ENCODE measurements at places on chromosomes 12 and 14.
A peak's percentile ranks its signal among the peaks of the same experiment; 100 is the strongest.

GRCh38 chr14:23877538-23878180 is 75.9 kb upstream of the DHRS4 start:
- no peak for DNase-seq

DNA sequence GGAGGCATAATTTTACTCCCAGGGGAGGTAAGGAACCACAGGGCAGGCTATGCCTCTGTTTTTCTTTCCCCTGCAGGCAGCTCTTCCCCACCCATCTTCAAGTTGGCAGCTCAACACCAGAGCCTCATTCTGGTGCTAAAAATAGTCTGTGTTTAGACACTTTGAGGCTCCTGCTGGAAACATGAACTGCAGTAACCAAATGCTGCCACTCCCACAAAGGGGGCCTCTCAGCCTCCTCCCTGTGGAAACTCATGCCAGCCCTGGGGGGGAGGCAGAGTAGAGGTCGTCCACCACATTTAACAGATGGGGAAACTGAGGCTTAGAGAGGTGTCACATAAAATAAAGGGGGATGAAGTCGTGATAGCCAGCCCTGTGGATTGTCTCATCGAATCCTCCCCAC is 61.4 kb downstream of the WSCD2 start:
- no peak for DNase-seq

DNA sequence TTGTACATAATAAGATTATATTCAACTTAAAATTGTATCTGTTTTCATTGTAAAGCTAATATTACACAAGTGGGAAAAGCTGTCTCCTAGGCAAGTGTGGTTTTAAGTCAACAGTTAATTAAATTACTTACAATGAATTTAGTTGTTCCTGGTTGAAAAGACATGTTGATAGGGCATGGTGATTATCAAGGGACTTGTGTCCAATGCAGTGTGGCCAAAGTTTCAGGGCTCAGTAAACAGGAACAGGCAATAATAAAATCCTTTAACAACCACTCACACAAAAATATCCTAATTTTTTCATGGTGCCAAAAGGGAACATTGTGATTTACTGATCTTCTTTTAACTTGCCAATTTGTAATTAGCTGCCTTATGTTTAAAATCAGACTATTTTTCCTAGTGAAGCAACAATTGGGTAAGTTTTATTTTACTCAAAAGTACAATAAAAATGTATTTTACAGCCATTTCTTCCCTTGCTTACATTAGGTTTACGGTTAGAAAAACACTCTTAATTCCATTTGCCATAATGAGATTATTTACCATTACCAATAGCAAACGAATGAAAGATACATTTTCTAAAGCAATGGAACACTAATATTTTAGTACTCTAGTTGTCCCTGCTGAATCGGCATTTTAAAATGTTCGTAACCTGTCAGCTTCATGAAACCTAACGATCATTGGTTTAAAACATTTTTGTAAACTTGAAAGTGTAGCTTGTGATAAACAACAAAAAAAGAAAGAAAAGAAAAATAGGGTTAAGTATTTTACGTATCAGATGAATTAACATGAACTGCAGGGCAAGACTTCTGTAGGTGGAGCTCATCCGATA is 1.8 kb upstream of the WNK1 start:
- peak; percentile 6 for DNase-seq

GRCh38 chr12:42705863-42706262 is 116.3 kb upstream of the PRICKLE1 start:
- DNase-seq = no peak

GRCh38 chr12:6204533-6205143 is 4.4 kb downstream of the CD9 start:
- DNase-seq = no peak

DNA sequence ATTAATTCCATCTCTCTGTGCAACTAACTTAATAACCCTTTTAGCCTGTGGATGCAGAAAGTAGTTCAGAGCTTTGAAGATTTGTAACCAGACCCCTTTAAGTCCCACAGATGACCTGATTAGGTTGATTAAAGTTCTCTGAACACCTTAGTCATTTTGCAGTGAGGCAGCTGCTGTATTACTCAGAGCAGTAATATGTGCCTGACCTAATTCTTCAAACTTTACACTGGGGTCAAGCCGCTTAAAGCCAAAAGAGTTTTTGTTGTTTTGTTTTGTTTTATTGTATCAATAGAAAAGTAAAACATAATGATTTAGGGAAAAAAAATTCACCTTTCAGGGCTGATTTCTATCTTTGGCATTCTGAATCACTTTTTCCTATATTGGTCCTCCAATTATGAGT is 78.6 kb upstream of the PLEKHG7 start:
- DNase-seq = no peak

DNA sequence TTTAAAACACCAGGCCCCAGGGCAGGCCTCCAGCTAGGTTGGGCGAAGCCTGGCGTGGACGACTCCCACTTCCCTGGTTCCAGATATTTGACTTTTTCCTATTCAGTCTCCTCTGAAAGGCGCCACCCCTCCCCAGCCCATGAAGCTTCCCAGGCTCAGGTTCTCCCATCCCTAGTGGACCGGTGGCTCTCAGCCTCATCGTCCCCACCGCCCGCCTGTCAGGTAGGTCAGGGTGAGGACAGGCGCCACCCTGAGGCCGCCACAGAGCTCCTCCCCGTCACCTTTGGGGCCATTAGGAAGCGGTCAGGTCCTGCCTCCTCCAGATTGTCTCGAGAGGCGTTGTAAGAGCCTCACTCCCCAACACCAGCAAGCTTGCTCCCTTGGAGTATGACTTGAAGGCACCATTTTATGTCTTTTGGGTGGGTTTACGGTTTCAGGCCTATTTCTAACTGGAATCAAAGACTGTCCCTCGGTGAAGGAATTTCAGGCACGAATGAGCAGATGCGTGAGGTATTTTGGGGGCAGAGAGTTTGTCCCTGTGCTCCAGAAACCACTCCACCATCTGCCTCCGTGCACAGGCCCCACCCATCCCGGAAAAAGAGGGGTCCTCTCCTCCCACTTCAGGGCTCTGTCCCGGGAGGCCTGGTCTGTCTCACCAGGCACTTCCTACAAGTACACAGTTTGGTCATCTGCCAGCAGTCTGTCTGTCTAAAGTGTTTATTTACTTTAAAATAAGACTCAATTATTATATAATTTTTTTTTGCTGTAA is 55.6 kb downstream of the TSPAN9 start:
- DNase-seq = no peak

- DNase-seq = no peak
Measured at GRCh38 chr14:95495538-95496025, 20.9 kb downstream of the SYNE3 start.

GRCh38 chr12:52391618-52392002 is 6.2 kb upstream of the KRT84 start:
- no peak for DNase-seq

GRCh38 chr12:41683023-41683422 is 461.7 kb downstream of the GXYLT1 start:
- no peak for DNase-seq

GRCh38 chr14:95675486-95675885 is 10.7 kb upstream of the TCL1B start:
- no peak for DNase-seq

- DNase-seq = no peak
Measured at GRCh38 chr12:3137268-3137781, 60.1 kb downstream of the TSPAN9 start.

GRCh38 chr12:71475280-71475679 is 35.7 kb downstream of the LGR5 start:
- DNase-seq = no peak

DNA sequence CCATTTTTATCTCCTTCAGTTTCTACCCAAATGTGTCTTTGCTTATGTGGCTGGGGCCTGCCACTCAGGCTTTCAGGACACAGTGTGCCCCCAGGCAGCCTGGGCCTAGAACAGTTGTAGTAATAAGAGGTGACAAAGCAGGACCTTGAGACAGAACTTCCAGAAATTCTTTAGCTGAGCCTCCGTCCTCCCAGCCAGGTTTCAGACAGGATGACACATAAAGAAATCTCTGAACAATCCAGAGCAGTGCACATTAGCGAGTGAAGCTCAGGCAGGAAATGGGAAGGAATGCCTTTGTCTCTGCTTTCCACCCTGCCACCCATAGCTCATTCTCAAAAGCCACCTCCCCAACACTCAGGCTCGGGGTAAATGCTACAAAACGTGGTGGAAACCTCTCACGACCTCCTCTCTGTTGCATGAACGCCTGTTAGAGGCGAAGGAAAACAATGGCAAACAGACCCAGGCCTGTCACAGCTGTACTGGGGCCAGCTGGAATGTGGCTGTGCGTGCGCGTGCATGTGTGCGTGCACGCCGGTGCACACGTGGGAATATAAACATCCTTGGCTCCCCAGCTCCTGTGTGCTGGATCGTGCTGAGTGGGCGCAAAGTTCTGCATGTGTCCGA is 286.7 kb downstream of the ZFP36L1 start:
- no peak for DNase-seq

DNA sequence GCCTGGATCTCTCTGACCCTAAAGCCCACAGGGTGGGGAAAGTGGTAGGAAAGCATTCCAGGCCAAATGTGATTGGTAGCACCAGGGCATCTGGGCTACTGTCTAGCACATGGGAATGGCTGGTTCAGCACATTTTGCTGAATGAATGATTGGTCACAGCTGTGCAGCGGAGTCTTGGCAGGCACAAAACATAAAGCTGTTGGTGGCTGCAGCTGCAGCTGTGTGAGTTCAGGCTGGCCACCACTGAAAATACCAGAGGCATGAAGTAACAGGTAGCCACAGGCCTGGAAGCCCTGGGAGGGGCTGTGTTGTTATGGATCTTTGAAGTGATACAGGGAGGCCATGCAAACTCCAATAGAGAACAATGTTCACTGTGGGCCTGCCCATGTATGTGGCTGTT is 72.7 kb downstream of the MYRFL start:
- no peak for DNase-seq

DNA sequence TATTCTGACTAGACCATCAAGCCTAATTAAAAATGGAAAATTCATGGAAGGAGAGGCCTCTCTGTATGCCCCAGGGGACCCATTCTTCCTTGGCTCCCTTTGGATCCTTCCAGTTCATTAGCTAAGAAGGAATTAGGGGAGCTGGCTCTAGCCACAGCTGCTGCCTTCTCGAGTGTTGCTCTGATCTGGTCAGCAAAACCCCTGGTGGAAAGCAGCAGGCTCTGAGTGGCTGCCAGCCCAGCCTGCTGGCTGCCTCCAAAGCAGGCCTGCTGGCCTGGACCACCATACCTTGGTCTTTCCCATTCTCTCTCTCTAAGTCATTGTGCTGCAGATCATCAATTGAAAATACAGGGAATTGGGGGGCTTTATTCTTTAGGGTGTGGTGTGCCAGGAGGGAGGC is 29.0 kb upstream of the AKAP6 start:
- no peak for DNase-seq

- no peak for DNase-seq
Measured at GRCh38 chr14:97224016-97224415, 426.8 kb downstream of the VRK1 start.

GRCh38 chr14:90105756-90106155 is 44.0 kb downstream of the KCNK13 start:
- DNase-seq = no peak

- DNase-seq = no peak
Measured at GRCh38 chr14:95034788-95035187, 122.5 kb downstream of the DICER1 start.

- no peak for DNase-seq
Measured at GRCh38 chr14:77219591-77219990, 38.0 kb downstream of the TMEM63C start.

DNA sequence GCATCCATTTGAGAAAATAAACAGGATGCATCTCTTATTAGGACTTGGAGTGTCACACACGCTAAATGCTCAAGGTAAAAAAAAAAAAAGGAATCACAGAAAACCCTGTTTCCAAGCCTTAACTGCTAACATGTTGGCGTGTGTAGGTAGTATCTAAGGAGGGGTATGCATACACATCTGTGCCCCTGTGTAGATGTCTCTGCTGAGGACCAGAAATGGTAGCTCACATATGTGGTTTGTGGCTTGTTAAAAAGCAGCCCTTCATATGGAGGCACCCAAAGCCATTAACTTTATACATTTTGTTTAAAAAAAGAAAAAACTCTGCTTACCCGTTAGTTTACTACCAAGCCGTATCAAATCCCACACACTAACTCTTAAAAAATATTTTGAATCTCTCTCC is 314.1 kb downstream of the SNAPC1 start:
- no peak for DNase-seq

DNA sequence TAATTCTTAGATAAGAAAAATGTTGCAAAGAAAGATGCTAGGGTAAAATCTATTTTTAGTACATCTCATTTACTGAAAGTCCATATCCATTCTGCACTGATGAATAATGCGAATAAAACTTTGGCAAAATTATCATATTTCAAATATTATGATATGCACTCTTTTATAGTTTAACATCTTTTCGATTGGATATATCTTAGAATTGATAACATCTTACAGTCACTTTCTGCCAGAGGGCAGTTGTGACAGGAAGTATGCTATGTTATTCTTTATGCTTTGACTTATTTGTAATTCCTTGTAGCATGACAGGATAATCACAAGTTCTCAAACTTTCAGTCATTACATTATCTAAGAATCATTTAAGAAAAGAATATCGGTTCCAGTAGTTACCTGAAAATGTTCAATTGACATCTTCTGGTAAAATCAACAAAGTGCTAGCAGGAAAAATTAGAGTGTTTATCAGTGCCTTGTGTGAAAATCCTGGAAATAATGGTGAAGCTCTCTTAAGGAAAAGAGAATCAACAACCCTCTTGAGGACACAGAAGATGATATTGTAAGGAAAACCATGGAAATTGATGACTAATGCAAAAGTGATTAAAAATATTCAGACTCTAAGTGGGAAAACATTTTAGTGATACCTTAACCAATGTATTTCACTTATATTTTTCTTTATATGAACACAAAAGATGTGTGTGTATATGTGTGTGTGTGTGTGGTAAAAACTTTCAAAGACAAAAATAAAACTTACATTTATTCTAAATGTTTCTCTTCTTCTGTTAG is 95.5 kb downstream of the SLC6A15 start:
- DNase-seq = no peak

DNA sequence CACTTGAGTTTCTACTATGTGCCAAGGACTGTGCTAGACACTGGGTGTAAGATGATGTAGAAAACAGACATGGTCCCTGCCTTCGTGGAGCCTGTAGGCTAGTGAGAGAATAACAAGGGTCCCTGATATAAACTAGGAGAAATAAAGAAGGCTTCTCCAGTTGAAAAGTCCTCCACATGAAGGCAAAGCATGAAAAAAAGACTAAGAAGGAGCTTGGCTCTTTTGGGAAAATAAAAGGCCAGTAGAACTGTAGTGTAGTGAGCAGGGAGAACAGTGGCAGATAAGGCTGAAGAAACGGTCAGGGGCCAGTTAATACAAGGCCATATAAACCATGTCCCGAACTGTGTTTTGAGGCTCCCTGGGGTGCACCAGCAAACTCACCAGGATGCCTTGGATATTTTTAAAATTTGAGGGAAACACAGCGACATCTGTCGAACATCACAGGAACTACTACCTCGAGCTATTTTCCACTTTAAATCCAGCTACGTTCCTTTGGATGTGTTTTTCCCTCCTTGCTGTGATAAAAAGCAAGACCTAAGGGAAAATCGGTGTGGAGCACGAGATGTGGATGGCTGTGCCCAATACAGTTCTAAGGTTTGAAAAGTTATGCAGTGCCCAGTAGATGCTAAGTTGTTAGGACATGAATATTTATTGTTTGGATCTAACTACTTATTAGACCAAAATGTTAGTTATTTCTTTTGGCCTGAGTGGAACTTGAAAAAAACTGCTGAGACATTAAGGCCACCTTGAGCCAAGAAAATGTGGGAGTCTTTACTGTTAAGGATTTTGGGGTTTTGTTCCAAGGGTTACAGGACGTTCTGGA is 8.5 kb upstream of the CFL2 start:
- peak; percentile 11 for DNase-seq
